ENCODE measurements at places on chromosomes 5 and 9. TPM values are rescaled to one million over a fixed set of nuclear protein-coding genes. Genes with fewer than 3 reads are reported as not detected.

SLC6A7 gene
- total RNA-seq = not detected

RACK1 gene
- total RNA-seq = 2,232 TPM

FAM78A gene
- 73.4 TPM for total RNA-seq

PCDHGB6 gene
- total RNA-seq = 60.0 TPM

PROB1 gene
- 7.3 TPM for total RNA-seq

SOHLH1 gene
- 0.18 TPM for total RNA-seq

LCN9 gene
- not detected for total RNA-seq

C5orf47 gene
- total RNA-seq = not detected

GLRA1 gene
- not detected for total RNA-seq

SH2D3C gene
- 137 TPM for total RNA-seq

NMUR2 gene
- total RNA-seq = not detected

INSL4 gene
- not detected for total RNA-seq

AIF1L gene
- 16.3 TPM for total RNA-seq
